ENCODE measurements at places on chromosomes 1 and 21.

DNA sequence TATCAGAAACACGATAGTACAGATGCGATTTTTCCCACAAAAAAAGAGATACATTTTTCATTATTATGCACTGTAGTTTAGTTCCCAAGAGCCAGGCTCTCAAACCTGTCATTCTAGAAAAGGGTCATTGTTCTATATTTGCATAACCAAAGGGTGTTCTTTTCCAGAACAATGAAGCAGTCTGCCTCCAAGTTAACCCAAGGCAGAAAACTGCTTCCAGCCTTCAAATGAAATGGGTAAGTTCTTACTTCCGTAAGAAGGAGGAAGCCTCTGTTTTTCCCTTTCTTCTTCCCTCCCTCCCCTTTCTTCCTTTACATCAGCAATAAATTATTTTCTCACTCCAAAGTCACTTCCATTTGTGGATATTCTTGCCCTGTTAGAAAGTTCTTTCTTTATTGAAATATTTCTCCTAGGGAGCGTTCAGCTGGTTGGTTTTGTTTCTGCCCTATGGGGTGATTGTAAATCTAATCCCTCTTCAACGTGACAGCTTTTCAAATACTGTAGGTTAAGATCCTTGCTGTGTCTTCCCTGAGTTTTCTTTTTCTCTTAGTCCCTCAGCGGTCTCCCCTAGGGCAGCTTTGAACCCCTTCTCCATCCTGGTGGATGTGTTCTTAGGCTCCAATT, 77.3 kb upstream of the PTGFRN start:
- no peak for DNase-seq

DNA sequence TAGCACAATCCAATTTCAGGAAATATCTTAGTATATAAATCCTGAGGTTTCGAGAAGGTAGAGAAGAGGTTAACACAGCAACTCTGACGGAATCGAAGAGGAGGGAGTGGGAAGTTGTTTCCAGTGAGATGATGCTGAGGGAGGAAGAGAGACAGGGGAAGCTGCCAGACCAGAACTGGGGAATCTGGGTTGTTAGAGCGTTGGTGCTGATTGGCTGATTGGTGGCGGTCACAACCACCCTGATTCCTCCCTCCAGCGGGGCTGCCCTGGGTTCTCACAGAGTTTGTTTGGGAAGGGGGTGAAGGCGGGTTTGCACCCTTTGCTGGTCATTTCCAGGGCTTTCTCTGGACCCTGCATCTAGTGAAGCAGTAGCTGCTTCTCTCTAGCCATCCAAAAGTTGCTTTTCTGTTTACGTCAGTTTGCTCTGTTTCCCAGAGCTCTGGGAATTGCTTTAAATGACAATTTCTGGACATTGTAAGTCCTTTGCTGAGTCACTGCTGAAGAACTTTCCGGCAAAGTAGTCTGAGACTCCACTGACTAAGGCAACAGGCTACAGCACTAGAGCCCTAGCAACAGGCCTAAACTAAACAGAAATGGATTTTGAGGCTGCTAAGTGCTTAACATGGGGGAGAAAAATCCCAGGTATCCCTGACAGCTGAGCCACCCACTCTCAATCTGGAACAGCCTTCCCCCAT, 90.1 kb downstream of the TENT5C start:
- DNase-seq, result peak; percentile 18

DNA sequence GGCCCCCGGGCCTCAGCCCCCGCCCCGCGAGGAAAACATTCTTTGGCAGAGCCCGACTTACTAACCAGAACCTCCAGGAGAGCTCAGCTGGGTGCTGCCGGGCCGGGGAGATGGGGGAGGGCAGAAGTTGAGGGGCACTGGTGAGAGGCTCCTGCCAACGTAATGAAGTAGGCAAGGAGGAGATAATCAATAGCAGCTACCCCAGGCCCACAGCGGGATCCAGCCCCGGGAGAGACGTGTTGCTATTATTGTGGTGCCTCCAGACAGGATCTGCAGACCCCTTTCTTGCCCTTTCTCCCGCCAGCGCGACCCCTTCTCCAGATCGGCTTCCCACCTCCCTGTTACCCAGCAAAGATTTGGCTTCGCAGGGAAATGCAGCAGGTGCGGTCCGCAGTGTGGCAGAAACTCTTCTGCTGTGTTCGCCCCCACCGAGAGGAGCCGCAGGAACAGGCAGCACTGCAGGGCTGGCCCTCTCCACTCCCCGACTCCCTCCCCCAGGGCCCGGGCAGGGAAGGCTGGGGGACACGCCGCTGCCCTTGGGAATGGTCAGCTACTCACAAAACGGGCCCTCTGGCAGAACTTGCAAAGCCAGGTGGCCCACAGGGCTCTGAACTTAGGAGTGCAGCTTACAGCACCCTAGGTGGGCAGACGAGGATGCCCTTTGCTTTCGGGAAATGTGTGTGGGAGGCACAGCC, 1.5 kb upstream of the KCNA2 start:
- DNase-seq, result no peak

- peak; percentile 32 for DNase-seq
Measured at GRCh38 chr1:43329995-43330751, 7.4 kb upstream of the MPL start.

- no peak for DNase-seq
Measured at GRCh38 chr1:9835758-9836631, 12.2 kb upstream of the CLSTN1 start.
